CD14-positive monocyte (primary cell): ENCODE measurements at places on chromosomes 3 and 15.

DNA sequence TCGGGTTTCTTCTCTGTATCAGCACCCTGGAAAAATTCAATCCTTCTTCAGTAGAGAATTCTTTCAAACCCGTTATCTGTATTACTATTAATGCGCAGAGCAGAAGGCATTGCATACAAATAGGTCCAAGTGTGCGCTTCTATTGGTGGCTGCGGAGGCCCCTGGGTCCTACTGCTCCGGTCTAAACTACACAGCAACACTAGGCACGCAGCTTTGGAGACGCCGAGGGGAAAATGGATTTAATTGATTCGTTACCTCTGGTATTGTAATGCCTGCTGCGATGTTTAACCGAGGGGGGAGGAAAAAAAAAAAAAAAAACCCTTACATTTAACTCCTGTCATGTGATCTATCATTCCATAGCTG lies at the start of gene ROBO1:
Gene ROBO1 (minus strand): TSS at position 94 of the 363 bp plus-strand sequence.
- DNase-seq = no peak

GRCh38 chr15:101232677-101233076 lies 19.2 kb downstream of the CHSY1 start:
- DNase-seq = no peak

DNA sequence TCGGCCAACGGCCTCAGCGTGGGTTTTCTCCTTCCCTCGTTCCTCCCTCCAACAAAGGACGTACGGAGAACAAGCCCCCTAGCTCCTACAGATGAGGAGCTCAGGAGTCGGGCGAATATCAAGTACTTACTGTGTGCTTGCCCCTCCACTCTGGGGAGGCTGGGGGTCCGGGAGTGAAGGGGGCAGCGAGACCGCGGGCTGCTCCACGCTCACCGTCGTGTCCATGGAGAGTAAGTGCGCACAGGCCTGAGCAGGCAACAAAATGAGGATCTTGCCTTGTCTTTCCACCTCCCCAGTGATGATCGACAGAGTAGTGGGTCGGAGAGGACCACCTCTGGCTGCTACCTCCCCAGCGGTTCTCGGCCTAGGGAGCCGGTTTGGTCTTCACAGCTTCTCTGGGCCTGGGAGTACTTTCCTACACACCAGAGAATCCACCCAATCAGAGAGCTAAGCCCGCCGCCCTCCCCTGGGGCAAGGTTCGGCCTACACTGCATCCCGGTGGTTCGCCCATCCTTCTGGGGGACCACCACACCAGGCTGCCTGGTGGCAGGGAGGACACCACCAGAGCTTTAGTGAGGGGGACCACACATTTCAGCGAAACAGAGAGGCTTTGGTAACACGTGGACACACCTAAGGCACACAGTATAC lies 603 bp upstream of the TRANK1 start:
- DNase-seq = no peak

- no peak for DNase-seq
Measured at GRCh38 chr15:51758645-51759044, 7.2 kb downstream of the TMOD2 start.

- DNase-seq = no peak
Measured at GRCh38 chr3:24830230-24831152, 335.8 kb upstream of the THRB start.

DNA sequence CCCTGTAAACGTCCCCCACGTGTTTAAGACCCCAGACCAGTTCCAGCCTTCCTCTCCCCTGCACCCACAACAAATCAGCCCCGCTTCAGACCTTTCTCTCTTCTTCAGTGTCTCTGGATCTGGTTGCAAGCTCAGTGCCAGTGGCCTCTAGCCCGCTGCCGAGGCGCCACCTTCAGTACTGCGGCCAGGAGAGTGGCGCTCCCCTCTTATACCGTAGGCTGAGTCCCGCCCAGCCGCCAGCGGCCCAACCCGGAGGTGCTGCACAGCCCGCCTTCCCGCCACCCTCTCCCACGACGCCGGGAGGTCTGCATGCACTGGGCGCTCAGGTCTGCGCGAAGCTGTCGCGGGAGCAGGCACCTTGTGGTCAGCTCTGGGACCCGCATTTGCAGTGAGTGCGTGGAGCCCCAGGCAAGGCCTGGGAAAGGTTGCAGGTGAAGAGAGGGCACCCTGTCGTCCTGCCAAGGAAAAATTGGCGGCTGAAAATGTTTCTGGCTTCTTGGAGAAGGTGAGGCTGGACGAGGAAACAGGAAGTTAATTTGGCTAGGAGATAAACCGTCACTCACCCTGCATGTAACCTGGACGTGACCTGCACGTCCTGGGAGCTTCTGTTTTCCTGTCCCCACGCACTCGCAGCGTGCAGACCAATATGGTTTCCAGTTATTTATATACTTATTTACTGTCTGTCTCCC lies at the start of gene C2CD4B:
Gene C2CD4B (minus strand): TSS at position 182 of the 689 bp plus-strand sequence. CDS start 301 bp downstream, outside the sequence.
- DNase-seq = no peak

GRCh38 chr3:13037458-13038117 lies 35.6 kb downstream of the IQSEC1 start:
- DNase-seq = no peak

GRCh38 chr3:67559029-67559605 lies 95.3 kb downstream of the SUCLG2 start:
- DNase-seq = no peak
